NB4 (cell line): ENCODE measurements at places on chromosomes 1 and 21.

- no peak for DNase-seq
These were observed 12.4 kb downstream of the KLHDC8A start for GRCh38 chr1:205344066-205344928.

GRCh38 chr21:33569991-33570390, 18.5 kb downstream of the DONSON start:
- DNase-seq, result no peak

DNA sequence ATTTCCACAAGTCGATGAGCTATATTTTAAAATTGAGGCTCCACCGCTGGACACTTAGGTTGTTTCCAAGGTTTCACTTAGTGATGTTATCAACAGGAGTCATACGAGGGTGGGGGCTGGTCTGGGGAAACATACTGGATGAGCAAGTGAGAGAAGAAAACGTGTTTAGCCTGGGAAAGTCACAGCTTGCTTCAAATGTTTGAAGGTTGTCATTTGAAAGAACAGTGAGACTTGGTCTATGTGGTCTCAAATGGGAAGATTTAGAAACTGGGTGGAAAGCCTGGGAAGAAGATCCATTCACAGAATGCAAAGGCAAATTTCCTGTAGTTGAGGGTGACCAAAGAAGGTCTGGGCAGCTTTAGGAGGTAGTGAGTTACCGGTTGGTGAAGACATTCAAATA, 9.9 kb upstream of the DYRK1A start:
- no peak for DNase-seq

GRCh38 chr1:169368406-169368769, 393 bp downstream of the BLZF1 start:
- peak; percentile 34 for DNase-seq

- DNase-seq, result no peak
These were observed 10.6 kb upstream of the S100A11 start for GRCh38 chr1:152047413-152047729.

GRCh38 chr21:33314111-33314510, 10.7 kb upstream of the IFNAR1 start:
- no peak for DNase-seq

- DNase-seq, result peak; percentile 70
These were observed 1.9 kb downstream of the SORT1 start for GRCh38 chr1:109395602-109396512.

GRCh38 chr1:227072991-227073390, 132.9 kb downstream of the COQ8A start:
- DNase-seq, result no peak

DNA sequence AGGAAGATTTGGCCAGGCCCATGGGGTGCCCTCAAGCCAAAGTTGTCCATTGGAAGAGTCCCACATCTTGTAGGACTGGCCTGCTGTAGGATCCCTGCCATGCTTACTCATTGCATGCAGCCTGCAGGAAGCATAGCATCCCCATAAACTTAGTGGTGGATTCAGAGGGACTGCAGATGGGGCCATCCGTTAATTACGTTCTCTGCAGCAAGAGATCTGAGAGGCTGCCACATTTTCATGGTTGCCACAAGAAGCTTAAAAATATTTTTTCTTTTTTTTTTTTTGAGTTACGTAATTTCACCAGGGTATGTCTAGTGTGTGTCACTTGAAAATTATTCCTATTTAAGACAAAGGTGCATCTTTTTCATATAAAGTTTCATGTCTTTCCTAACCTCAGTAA, 329.7 kb upstream of the USP24 start:
- no peak for DNase-seq

DNA sequence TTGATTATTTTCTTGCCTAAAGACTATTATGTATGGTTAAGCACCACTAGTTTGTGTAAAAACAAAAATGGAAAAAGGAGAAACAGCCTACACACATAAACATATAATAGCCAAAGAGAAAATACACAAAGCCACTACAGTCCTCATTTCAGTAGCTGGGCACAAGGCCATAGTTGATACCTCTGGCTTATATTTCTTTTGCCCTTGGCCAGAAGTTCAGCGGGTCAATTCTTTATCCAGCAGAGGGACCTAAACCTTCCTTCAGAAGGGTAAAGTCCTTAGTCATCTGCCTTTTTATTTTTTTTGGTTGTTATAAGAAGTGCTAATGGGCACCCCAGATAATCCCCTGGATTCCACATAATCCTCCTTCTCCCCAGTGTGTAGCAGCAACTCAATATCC, 134.1 kb downstream of the PIGK start:
- no peak for DNase-seq

DNA sequence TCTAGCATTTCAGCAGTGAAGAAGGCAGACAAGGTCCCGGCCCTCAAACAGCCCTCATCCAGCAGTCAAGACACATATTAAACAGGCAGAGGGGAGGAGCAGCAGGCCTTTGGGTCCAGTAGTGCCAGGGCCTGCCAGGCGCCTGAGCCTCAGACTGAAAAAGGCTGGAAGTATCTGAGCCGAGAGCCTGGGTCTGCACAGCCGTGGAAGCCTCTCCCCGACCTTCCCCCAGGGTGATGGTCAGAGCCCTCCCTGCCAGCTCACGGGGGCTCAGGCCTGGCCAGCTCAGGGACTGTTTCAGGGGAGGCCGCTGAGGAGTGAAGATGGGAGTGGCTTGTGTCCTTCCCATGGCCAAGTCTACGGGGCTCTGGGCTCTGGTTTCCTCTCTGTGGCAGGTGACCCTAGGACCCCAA, 565.2 kb downstream of the PTPRU start:
- DNase-seq, result no peak

DNA sequence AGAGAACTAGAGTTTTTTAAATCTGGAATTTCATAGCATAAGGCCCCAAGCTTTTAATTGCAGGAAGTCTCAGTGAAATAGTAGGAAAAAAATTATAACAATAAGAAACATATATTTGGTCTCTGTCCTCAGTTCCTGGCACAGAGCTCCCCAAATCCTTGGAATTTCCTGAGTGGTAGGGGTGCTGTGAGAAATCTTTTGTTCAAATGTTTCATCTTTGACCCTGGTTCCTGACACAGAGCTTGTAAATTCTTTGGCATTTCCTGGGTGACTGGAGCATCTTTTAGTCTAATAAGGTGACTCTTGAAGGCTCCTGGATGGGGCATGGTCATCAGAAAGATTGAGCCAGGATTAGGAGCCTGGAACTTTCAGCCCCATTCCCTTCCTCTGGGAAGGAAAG, 225.7 kb upstream of the AJAP1 start:
- DNase-seq, result no peak

DNA sequence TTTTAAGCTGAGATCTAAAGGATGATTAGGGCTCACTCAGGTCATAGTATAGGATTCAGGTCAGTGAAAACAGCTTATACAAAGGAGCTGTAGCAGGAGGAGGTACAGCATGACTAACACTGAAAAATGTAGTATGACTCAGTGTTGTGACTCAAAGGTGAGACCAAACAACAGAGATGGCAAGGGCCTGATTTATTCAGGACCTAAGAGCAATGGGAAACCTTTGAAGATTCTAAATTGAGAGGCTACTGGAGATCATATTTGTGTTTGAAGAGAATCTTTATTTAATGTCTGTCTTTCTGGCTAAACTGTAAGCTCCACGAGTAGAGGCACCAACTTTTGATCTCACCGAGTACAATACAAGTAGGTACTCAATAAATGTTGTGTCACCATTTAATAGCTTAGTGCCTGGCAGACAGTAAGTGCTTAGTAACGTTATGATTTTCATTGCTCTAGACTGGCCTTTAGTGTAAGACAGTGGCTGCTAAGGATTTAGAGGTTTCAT, 43.5 kb downstream of the PRKAA2 start:
- no peak for DNase-seq

DNA sequence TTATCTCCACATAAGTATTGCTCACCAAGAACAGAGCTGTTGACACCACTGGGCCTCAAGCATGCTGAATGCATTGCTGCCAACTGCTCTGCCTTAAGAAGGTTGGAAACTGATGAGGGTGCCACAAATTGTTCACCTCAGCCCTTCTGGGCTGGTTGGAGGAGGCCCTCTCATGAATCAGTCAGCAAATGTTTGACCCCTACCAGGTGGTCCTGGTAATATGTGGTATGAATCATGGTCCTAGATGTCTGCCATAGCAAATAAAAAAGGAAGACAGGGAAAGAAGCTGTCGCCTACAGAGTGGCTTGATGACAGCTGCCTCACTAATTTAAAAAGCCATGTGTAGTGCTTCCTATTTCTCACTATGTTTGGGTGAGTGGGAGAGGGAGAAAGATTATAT, 12.2 kb downstream of the SPATA46 start:
- no peak for DNase-seq

DNA sequence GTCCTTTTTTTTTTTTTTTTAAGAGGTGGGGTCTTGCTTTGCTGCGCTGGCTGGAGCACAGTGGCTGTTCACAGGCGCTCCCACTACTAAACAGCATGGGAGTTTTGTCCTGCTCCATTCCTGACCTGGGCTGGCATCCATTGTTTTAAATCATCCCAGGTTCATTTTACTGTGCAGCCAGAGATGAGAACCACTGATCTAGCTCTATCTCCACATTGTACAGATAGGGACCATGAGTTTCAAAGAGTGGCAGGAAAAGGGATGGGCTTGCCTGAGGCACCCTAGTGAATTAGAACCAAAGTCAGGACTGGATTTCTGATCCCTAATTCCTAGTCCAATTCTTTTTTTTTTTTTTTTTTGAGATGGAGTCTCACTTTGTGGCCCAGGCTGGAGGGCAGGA, 7.2 kb upstream of the TMEM222 start:
- DNase-seq, result no peak

DNA sequence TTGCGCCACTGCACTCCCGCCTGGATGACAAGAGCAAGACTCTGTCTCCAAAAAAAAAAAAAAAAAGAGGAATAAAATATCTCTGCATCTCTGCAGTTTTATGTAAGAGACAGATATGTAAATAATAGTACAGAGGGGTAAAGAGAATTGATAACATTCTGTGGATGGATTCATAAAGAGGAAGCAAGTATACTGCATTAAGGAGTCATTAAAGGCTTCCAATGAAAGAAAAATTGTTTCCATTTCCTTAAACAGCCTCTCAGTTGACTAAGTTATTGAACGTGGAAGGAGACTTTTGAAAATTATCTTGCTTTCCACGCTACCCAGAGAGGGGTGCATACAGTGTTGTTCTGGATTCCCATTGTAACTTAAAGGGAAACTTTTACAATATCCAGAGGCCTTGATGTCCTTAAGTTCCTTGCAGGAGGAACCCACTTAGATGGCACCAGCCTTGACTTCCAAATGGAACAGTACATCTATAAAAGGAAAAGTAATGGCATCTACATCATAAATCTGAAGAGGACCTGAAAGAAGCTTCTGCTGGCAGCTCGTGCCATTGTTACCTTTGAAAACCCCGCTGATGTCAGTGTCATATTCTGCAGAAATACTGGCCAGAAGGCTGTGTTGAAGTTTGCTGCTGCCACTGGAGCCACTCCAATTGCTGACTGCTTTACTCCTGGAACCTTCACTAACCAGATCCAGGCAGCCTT, 13.8 kb downstream of the CEP350 start:
- DNase-seq, result no peak

DNA sequence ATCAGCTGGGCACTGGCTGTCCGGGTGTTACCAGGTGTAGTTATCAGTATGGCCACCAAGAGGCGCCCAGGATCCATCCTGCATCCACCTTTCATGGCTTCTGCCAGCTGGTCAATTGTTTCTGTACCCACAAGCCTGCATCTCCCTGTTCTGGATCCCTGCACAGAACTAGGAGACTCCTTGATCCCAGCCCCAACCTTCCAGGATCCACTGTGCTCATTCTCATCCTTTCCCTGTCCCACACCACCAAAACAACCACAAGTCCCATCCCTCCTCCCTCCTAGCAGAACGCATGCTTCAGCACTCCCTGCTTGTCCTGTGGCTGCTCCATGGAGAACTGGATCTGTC, 27.2 kb upstream of the FOXE3 start:
- peak; percentile 65 for DNase-seq

DNA sequence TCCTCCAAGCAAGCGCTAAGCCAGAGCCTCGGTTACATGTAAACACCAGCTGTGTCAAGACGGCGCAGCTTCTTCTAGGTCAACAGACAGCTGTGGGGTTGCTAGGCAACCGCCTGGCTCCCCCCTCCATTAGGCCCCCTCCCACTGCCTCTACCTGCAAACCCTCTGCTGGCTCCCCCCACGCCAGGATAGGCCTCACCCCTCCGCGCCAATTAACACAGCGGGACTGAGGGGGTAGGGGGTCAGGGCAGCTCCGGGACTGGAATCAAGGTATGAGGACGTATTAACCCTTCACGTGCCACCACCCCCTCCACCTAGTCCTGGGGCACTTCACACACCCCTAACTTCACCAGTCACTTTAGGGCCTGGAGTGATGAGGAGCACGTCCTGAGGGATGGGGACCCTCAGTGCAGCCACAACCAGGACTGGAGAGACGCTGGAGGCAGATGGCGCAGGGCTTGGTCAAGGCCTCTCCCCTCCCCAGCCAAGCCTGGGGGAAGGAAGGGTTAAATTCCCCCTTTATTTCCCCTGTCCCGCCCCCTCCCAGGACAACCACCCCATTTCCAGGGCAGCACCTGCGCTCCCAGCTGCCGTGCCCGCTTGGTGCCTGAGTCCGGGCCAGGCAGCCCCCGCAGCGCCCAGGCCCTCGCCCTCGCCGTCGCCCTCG, 37.4 kb upstream of the WASF2 start:
- DNase-seq, result peak; percentile 49

GRCh38 chr21:25396135-25396711, 211.1 kb downstream of the MRPL39 start:
- no peak for DNase-seq

GRCh38 chr21:45590726-45591618, 48.7 kb upstream of the SLC19A1 start:
- peak; percentile 43 for DNase-seq

GRCh38 chr1:204723131-204723787, 37.7 kb upstream of the LRRN2 start:
- DNase-seq, result no peak

GRCh38 chr21:31988492-31989290, 115.9 kb downstream of the HUNK start:
- DNase-seq, result peak; percentile 41

DNA sequence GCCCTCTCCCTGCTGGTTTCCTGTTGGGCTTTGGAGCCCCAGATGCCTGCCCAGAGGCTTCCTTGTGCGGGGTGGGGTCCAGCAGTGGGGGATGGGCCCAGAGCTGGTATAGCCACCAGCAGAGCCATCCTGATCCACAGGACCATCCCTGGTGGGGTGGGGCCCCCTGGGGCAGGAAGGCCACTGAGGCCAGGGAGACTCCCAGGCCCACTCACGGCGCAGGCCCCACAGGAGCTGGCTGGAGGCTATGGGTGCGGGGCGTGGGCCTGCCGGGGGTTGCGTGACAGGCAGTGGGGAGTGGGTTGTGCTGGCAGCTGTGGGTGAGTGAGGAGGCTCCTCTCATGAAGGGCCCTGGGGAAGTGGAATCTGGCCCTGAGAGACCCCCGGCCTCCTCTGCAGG, 5.7 kb downstream of the LRRC3 start:
- DNase-seq, result no peak
